ENCODE measurements at places on chromosomes 12 and 14.
A peak's percentile ranks its signal among the peaks of the same experiment; 100 is the strongest.

- DNase-seq: peak; percentile 90
Observed at GRCh38 chr14:102046337-102047278, 40.2 kb downstream of the HSP90AA1 start.

GRCh38 chr12:109529691-109530640 lies 43.3 kb downstream of the MMAB start:
- no peak for DNase-seq

GRCh38 chr14:61233436-61233956 lies 47.6 kb downstream of the TMEM30B start:
- DNase-seq: no peak

GRCh38 chr12:95257541-95257940 lies 39.9 kb downstream of the VEZT start:
- no peak for DNase-seq

DNA sequence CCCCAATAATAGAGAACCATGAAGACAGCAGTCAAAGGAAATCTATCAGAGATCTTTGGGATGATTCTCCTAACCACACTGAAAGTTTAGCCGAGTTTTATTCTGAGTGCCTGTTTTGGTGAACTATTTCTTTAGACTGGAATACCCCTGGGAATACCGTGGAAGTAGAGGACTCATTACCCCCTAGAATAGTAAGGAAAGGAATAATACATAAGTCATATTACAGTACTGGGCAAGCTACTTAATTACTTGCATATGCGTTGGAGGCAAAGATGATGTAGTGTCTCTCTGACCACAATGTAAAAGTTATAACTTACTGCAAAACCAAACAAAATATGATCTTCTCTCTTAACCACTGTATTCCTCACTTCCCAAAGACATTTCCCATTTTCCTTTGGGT lies 25.5 kb downstream of the ZC2HC1C start:
- DNase-seq: no peak

GRCh38 chr14:105087308-105087962 lies 22.2 kb upstream of the GPR132 start:
- DNase-seq: no peak

GRCh38 chr12:6701078-6701768 lies 608 bp upstream of the PIANP start:
- DNase-seq: no peak

- DNase-seq: no peak
Observed at GRCh38 chr14:29278301-29279263, 512.0 kb downstream of the FOXG1 start.

DNA sequence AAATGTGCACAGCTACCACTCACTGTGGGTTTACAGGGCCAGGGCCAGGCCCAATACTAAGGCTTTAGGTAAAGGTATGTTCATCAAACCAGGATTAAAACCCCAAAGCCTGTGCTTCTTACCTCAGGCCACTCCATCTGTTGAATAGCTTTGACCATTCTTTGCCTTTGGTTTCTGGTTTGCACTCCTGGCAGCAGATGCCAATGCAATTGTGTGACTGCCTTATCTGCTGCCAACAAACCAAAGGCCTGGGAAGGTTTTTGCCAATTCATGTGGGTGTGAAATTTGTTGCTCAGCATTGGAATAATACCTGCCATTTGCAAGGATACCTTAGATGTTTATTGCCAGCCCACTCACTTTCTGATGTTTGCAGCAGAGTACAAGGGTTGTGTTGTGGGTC lies 221.6 kb downstream of the C12orf75 start:
- no peak for DNase-seq

DNA sequence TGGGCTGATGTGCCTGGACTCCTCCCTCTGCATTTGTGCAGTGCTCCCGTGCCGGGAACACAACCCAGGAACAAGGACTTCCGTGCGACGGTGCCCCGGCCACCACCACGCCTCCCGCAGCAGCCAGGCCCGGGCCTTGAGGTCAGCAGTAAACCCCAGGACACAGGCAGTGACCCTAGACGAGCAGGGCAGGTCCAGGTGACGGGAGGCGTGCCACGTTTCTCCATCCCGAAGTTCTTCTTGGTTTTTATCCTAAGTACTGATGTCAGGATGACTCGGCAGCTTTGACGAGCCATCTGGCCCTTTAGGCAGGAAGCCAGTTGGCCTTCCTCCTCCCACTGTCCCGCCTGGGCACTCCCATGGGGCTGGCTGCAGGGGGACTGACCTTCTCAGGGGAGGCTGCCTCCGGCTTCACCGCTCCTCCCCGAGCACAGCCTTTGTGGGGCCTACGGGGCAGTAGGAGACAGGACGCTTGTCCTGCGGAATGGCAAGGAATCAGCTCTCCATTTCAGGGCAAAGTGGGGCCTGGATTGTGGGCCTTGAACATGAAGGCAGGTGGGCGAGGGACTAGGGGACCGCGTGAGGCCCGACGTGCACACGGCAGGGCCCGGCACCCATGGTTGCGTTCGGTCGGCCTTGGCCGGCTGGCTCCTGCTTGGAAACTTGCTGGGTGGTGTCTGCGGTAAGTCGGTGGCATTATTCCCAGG lies 94.1 kb downstream of the FBXL14 start:
- DNase-seq: no peak

DNA sequence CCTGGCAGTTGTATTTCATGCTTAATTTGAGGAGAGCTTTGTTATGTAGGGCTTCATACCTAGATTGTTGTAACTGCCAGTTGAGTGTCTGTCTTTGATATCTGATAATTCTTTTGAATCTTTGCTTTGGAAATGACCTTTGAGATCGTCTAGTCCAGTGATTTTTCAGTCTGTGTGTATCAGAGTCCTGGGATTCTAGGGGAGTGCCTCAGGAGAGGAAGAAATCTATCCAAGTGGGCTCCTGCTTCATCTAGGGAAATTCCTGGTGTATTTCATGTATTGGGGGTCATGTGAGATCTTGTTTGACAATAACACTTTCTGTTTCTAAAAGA lies 98.6 kb downstream of the FIGNL2 start:
- no peak for DNase-seq

- no peak for DNase-seq
Observed at GRCh38 chr14:99041820-99042174, 230.2 kb downstream of the BCL11B start.

GRCh38 chr14:77557391-77557790 lies 58.8 kb upstream of the ISM2 start:
- no peak for DNase-seq

DNA sequence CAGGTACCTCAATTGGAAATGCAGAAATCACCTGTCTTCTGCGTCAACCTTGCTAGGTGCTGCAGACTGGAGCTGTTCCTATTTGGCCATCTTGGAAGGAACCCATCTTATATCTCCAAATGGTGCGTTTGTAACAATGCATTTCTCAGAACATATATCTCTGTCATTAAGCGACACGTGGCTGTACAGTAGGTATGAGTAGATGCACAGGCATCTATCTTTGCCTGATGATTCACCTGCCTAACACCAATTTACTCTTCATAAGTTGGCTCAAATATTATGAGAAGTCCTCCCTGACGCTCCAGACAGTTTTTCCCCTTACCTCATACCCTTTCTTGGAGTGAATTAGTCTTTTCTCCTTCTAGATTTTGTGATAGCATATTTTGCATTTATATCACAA lies 44.2 kb downstream of the GPR137C start:
- DNase-seq: no peak

DNA sequence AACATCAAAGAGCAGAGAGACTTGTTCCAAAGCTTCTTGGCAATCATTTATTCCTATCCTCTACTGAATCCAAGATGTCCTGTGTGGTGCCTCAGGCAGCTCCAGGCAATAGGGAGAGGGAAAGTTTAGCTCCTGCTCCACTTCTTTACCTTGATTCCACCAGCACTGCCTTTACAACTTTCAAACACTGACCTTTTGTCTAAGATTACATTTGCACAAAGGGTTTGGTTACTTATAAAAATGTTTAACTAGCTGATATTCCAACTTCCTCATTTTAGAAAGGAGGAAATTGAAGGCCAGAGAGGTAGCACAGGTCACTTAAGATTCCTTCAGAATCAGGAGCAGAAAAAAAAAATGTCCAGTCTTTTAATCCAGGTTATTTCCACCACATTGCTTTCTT lies 192.7 kb downstream of the BTG1 start:
- no peak for DNase-seq

DNA sequence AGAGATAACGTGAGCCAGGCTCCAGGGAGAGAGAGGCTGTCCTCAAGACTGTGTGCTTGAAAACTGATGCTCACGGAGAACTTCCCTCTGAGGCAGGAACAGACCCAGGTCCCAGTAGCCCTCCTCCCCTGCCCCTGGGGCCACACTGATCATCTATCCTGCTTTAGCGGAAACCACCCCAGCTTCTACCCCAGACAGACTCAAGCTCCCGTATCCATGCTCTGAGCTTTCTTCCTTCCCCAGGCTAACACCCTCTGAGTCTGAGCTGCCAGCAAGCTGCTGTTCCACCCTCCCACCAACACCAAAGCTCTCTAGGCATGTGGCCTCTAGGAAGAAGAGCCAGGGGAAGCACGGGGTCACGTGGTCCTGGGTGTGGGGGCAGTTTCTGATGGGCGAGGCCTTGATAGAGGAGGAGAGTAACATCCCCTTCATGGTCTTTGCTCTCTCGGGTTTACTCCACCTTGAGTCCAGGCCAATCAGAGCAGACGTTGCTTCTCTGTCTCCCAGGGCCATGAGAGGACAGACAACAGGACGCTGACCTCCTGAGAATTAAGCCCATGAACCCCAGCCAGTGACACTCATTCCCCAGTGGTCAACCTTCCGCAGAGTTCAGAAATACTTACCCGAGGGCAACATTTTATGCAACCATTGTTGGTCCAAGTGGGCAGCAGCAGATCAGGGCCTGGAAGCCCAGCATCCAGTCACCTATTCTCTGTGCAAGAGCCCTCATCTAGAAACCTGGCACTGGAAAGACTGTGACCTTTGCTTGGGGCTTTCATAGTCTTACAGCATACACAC lies 1.4 kb downstream of the PCK2 start:
- DNase-seq: no peak

DNA sequence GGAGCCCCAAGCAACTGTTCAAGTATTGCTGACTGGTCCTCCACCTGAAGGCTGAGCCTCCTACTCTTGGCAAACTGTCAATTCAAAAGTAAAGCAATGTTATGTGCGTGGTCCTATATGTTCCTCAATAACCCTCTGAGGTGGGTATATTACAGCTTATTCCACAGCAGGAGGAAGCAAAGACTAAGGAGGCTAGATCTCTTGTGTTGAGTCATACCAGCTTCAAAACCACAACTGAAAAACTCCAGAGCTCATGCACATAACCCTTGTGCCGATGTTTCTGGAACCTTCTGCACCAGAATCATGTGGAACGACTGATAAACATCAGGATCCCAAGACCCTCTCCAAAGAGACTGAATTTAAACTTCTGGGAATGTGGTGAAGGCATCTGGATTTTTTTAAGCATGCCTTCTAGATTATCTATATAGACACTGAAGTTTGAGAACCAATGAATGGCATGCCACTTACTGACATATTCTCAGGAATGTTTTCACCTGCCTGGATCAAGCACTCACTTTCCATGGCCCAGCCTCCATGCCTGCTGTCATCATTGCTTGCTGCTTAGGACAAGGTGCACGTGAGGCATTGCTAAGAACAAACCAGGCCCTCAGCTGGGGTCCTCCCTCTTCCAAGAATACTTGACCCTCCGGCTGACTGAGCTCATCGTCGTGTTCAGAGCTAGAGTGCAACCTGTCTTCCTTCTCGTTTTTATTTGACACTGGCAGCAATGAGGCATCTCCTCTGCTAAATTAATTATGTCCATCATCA lies 194.7 kb downstream of the BCL11B start:
- DNase-seq: no peak

DNA sequence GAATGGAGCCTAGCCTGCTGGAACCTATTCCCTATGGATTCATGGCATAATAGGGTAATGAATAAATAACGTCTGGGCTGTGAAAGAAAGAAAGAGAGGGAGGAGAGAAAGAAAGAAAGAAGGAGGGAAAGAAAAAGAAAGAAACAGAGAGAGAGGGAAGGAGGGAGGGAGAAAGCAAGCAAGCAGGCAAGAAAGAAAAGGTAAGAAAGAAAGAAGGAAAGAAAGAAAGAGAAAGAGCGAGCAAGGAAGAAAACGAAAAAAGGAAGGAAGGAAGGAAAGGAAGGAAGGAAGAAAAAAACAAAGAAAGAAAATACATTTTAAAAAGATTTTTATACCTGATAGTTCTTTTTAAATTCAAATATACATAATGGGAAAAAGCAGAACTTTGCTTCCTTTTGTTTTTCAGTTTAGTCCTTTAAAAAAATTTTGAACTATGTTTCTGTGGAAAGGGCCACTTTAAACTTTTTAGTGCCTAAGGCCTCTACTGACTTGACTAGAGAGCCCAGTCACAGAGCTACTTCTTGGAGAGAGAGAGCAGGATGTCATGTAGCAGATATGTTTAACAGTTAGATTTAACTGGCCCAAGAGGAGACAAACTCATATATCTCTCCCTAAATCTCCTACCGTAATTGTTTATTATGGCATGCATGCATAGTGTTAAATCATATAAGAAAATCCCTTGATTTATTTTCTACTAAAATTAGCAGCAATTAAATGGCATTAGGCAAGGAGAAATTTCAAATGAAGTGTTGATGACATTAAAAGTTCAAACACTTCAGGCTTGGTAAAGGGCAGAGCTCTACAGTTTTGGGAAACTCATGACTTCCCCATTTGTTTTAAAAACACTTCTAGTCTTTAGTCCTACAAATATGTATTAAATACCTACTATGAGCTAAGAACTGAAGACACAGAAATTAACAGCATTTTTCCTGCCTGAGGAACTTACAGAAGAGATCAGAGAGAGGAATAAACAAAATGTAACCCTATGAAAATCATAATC lies 305.5 kb downstream of the BCAT1 start:
- no peak for DNase-seq

Measured in ascending aorta (tissue), 2 donors.